ENCODE measurements at places on chromosomes 13 and 19.
A peak's percentile ranks its signal among the peaks of the same experiment; 100 is the strongest.

DNA sequence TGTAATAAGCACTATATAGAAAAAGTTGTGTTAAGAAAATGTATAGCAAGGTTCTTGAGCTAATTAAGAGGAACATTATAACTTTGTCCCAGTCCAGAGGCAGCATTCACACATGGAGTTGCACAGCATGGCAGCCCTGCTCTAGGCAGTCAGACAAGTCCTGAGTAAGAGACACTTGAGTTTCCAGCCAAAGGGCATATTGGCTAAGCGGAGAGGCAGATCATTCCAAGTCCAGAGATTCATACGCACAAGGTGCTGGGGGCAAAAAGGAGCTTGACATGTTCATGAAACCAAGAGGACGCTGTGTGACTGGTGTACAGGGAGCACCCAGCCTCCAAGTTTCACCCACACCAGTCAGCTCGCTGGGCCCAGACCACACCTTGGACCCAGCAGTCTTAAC lies 232.6 kb upstream of the IPO5 start:
- DNase-seq, result no peak

GRCh38 chr13:40103864-40104263 lies 448.4 kb downstream of the COG6 start:
- DNase-seq, result no peak

DNA sequence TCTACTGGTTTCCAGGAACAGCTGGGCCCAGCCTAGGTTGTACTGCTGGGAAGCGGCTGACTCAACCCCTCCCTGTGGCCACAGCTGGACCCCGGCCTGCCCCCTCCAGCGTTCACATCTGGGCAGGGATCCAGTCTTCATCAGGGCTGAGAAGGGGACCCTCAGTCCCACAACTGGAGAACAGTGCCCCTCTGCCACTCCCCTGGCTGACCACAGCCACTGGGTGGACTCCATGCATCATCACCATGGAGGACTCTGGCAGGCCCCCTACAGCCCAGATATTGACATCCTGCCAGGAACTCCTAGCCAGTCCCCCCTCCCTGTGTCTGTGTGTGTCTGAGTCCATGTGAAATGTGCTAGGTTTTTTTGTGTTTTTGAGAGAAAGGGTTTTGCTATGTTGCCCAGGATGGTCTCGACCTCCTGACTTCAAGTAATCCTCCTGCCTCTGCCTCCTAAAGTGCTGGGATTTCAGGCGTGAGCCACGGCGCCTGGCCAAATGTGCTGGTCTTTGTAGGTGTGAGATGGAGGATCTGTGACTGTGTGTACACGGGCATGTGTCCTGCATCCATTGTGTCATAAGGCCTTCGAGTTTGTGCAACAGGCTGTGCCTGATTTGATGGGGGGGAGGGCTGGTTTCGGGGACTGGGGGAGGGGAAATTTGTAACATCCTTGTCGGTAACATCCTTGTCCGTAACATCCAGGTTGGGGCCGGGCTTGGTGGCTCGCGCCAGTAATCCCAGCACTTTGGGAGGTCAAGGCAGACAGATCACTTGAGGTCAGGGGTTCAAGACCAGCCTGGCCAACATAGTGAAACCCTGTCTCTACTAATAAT lies 4.0 kb upstream of the HOOK2 start:
- no peak for DNase-seq

GRCh38 chr19:30556230-30556711 lies 184.1 kb downstream of the ZNF536 start:
- no peak for DNase-seq

- DNase-seq, result peak; percentile 56
Observed at GRCh38 chr19:33295621-33296487, 6.5 kb downstream of the CEBPA start.

GRCh38 chr13:38763446-38764381 lies 76.8 kb downstream of the FREM2 start:
- DNase-seq, result no peak

DNA sequence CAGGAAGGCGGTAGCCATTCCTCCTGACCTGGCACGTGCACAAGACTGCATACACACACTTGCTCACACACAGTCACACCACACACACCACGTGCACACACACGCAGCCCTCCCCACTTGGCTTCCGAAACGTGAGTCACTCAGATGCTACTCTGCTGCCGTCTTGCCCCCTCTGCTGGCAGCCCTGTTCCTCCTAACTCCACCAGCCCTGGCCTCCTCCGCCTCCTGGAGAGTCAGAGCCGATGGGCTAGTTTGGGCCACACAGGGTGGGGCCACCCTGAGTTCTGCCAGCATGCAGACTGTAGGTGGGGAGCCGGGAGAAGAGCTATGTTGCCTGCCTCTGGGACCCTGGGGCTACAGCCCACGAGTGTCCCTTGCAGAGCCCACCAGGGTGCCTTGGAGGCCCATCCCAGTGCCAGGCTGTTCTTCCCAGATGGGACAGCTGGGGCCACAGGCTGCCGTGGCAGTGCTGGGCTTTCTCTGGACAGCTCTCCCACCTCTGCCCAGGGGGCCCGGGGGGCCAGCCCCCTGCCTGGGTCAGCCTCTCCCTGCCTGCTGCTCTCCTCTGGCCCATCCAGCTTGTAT lies 12.1 kb downstream of the PIN1 start:
- peak; percentile 60 for DNase-seq

GRCh38 chr13:40318366-40318765 lies 348.1 kb downstream of the FOXO1 start:
- DNase-seq, result no peak

GRCh38 chr13:60562096-60562780 lies 165.2 kb downstream of the TDRD3 start:
- DNase-seq, result no peak

GRCh38 chr13:76271728-76272232 lies 614.4 kb downstream of the KCTD12 start:
- DNase-seq, result no peak

- DNase-seq, result no peak
Observed at GRCh38 chr13:48542581-48543341, 9.9 kb upstream of the RCBTB2 start.
